Activated naive CD8-positive, alpha-beta T cell treated with anti-CD3 and anti-CD28 coated beads, Interleukin-2, amount 10 ng/mL, durations not matched to agents 7 days and 5 days (primary cell): ENCODE measurements at places on chromosomes 1 and 21. TPM values are rescaled to one million over a fixed set of nuclear protein-coding genes. Genes with fewer than 3 reads are reported as not detected.
A peak's percentile ranks its signal among the peaks of the same experiment; 100 is the strongest.

GRCh38 chr1:70043804-70044203 lies 161.6 kb downstream of the LRRC40 start:
- no peak overlapping the region for H3K4me3 ChIP-seq
- no peaks in the 10 kb centered on the region for H3K4me1 ChIP-seq
- no peaks in the 10 kb centered on the region for H3K36me3 ChIP-seq
- H3K27me3 ChIP-seq = no peaks in the 10 kb centered on the region

- no peak overlapping the region for H3K27ac ChIP-seq
- peaks cover 4% of the 10 kb centered on the region for H3K36me3 ChIP-seq
- DNase-seq = no peak
Observed at GRCh38 chr21:34514576-34515115, 2.6 kb upstream of the KCNE1 start.

GRCh38 chr1:24476571-24476970 lies 26.1 kb upstream of the RCAN3 start:
- H3K27me3 ChIP-seq = no peaks in the 10 kb centered on the region
- H3K27ac ChIP-seq = no peak overlapping the region
- H3K36me3 ChIP-seq = peaks cover 10% of the 10 kb centered on the region
- no peak overlapping the region for H3K4me3 ChIP-seq
- peaks cover 12% of the 10 kb centered on the region for H3K4me1 ChIP-seq

DNA sequence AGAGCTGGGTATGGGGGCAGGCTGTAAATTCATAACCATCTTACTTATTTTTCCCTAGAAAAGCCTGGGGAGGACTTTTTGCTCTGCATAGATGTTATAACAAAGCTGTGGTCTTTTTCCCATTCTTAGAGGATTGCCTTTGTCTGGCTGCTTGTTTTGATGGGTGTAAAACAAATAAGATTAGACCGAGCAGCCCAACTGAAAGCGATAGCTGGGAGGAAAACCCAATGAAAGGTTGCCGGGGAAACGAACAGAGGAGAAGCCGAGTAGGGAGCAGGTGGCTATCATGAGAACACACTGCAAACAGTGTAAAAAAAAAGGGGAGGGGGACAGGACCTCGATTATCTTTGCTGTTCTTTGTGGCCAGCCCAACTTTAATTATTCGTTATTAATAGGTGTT lies 1.9 kb downstream of the ELAVL4 start:
- H3K27me3 ChIP-seq = peaks cover 37% of the 10 kb centered on the region
- H3K36me3 ChIP-seq = no peaks in the 10 kb centered on the region
- no peak overlapping the region for H3K27ac ChIP-seq
- peak overlapping the region; percentile 60 for H3K4me3 ChIP-seq
- DNase-seq = no peak
- H3K4me1 ChIP-seq = peaks cover 12% of the 10 kb centered on the region

DNA sequence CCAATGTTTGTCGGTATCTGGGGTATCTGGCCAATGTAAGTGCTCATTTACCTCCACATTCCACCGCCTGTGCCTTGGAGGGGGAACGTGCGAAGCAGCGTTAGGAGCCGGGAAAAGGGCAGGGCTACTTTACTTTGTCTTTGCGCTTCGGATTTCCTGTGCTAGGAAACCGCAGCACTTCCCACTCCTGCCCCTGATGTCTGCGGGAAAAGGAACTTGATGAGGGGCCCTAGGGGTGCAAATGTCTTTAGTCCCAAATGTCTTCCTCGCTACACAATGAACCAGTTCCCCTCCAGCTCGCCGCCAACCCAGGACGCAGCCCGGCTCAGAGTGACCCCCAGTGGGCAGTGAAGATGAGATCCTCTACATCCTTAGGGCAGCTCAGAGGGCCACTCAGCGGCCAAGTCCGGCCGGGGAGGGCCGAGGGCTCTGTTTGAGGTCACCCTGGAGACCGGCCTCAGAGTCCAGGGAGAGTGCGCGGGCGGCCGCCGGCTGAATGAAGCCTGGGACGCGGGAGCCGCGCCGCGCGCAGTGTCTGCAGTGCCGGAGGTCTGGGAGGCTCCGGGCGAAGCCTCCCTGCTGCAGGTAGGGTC lies at the start of gene DYNLT5:
Gene DYNLT5 (plus strand): TSS at position 460 of the 593 bp plus-strand sequence. CDS start 2,200 bp downstream, outside the sequence.
- peaks cover 72% of the 10 kb centered on the region for H3K27me3 ChIP-seq
- H3K4me1 ChIP-seq = peaks cover 18% of the 10 kb centered on the region
- peak within 1 kb of the TSS; percentile 52 for H3K27ac ChIP-seq
- peak within 1 kb of the TSS; percentile 64 for H3K4me3 ChIP-seq
- H3K36me3 ChIP-seq = peaks cover 3% of the 10 kb centered on the region

DNA sequence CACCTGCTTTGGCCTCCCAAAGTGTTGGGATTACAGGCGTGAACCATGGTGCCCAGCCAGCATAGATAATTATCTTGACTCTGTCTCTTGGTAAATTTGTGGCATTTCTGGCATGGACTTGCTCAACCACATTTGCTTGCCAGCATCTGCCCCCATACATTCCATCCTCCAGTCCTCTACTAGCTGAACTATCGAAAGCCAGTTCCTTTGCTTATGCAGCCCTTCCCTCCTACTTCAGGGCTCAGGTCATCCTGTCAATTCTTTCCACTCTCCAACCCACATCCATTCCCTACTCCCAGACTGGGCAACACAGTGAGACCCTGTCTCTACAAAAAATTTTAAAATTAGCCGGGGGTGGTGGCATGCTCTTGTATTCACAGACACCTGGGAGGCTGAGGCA lies 13.0 kb upstream of the UQCRHL start:
- no peak overlapping the region for H3K27ac ChIP-seq
- peaks cover 9% of the 10 kb centered on the region for H3K4me1 ChIP-seq
- H3K4me3 ChIP-seq = no peak overlapping the region
- no peaks in the 10 kb centered on the region for H3K27me3 ChIP-seq
- H3K36me3 ChIP-seq = no peaks in the 10 kb centered on the region
- no peak for DNase-seq

DNA sequence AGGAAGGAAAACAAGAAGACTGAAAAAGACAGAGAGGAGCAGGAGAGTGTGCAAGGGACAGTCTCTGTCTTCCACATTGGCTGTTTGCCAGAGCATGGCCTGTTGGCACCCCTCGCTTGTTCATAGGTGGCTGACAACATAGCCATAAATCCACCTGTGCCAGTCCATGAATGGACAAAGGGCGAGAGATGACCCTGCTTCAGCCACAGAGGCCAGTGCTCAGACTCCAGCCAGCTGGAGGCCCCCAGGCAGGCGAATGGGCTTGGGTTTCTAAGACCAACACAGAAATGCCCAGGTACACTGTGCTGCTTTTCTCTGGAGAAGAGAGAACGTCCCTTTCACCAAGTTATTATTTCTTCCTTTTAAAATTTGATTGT lies 60.6 kb downstream of the RIPK4 start:
- DNase-seq = no peak
- H3K27me3 ChIP-seq = peaks cover 12% of the 10 kb centered on the region
- H3K36me3 ChIP-seq = no peaks in the 10 kb centered on the region
- H3K4me3 ChIP-seq = no peak overlapping the region
- H3K27ac ChIP-seq = no peak overlapping the region

- no peak overlapping the region for H3K4me3 ChIP-seq
- peaks cover 15% of the 10 kb centered on the region for H3K27me3 ChIP-seq
- H3K4me1 ChIP-seq = no peaks in the 10 kb centered on the region
- H3K36me3 ChIP-seq = no peaks in the 10 kb centered on the region
Observed at GRCh38 chr1:47643306-47644211, 205.7 kb downstream of the FOXD2 start.

GRCh38 chr1:196433000-196433399 lies 175.2 kb downstream of the KCNT2 start:
- no peaks in the 10 kb centered on the region for H3K4me1 ChIP-seq
- no peaks in the 10 kb centered on the region for H3K36me3 ChIP-seq
- no peaks in the 10 kb centered on the region for H3K27me3 ChIP-seq
- no peak overlapping the region for H3K4me3 ChIP-seq
- DNase-seq = no peak

The PLA2G2D gene
- total RNA-seq = not detected

The F13B gene
- not detected for total RNA-seq

The TMPRSS3 gene
- 7.8 TPM for total RNA-seq

The TAS1R1 gene
- total RNA-seq = not detected

The KIAA1614 gene
- 0.19 TPM for total RNA-seq

The IRF6 gene
- total RNA-seq = 1.7 TPM

The CLCNKB gene
- total RNA-seq = not detected

The GCSAML gene
- total RNA-seq = not detected

The SIM2 gene
- not detected for total RNA-seq
